ENCODE measurements at places on chromosomes 4 and X.
A peak's percentile ranks its signal among the peaks of the same experiment; 100 is the strongest.

GRCh38 chr4:30716681-30717207, 3.4 kb upstream of the PCDH7 start:
- no peak for DNase-seq

DNA sequence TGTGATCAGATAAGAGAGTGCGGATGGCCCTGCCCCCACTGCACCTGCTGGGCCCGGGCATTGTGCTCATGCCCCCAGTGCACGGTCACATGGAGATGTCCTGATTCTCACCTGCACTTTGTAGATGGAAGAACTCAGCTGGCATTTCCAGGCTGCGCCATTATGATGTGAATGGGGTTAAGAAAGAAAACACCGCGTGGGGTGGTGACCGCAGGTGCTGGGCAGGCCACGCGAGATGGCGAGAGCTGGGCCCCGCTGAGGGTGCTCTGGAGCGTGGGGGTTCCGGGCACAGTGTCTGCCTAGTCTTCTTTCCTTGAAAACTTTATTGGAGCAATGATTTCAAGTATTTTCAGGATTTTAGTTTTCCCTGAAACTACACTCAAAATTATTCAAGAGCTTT, 17.8 kb upstream of the HGFAC start:
- DNase-seq = no peak

GRCh38 chr4:174255786-174256185, 27.7 kb downstream of the FBXO8 start:
- no peak for DNase-seq

GRCh38 chr4:163598489-163598888, 104.0 kb downstream of the TMA16 start:
- DNase-seq = no peak

- no peak for DNase-seq
These were observed 1.4 kb downstream of the RWDD4 start for GRCh38 chr4:183657564-183657963.

DNA sequence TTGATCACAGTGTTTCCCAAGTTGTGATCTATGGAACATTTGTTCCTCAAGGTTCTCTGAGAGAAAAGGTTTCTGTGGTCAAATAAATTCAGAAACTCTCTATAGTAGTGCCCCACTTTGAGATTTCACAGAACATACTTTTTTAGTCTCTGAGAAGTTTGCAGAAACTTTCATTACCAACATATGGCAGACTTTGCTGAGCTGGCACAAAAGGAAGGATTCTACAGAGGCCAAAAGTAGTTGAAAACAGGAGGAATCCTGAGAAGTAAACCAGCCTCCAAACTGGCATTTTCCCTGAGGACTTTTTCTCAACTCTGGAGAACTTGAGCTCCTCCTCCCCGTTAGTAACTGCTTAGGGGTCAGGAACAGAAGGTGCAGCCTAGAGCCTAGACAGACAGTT, 117.8 kb upstream of the ESX1 start:
- no peak for DNase-seq

GRCh38 chrX:21408788-21409187, 34.6 kb downstream of the CNKSR2 start:
- no peak for DNase-seq

DNA sequence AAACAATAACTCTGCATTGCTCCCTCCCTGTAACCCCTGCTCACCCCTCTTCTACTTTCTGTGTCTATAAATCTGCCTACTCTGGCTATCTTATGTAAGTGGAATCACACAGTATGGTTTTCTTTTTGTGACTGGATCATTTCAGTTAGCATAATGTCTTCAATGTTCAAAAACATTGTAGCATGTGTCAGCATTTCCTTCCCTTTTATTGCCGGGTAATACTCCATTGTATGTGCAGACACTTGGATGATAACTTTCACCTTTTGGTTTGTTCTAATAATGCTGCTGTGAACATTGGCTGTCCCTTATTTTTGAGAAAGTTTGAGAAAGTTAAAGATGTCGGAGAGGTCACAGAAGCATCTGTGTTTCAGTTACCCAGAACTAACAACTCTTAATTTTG, 60.6 kb upstream of the TLR2 start:
- DNase-seq = no peak

- no peak for DNase-seq
These were observed 96.4 kb upstream of the C1GALT1C1 start for GRCh38 chrX:120726294-120726693.

- DNase-seq = no peak
These were observed 499.8 kb downstream of the MID1IP1 start for GRCh38 chrX:39301036-39301435.

- DNase-seq = no peak
These were observed 56.2 kb downstream of the CD99L2 start for GRCh38 chrX:150842198-150842685.

GRCh38 chr4:38509551-38509950, 154.4 kb upstream of the KLF3 start:
- DNase-seq = no peak

GRCh38 chrX:13008189-13008533, 33.3 kb downstream of the TMSB4X start:
- no peak for DNase-seq

DNA sequence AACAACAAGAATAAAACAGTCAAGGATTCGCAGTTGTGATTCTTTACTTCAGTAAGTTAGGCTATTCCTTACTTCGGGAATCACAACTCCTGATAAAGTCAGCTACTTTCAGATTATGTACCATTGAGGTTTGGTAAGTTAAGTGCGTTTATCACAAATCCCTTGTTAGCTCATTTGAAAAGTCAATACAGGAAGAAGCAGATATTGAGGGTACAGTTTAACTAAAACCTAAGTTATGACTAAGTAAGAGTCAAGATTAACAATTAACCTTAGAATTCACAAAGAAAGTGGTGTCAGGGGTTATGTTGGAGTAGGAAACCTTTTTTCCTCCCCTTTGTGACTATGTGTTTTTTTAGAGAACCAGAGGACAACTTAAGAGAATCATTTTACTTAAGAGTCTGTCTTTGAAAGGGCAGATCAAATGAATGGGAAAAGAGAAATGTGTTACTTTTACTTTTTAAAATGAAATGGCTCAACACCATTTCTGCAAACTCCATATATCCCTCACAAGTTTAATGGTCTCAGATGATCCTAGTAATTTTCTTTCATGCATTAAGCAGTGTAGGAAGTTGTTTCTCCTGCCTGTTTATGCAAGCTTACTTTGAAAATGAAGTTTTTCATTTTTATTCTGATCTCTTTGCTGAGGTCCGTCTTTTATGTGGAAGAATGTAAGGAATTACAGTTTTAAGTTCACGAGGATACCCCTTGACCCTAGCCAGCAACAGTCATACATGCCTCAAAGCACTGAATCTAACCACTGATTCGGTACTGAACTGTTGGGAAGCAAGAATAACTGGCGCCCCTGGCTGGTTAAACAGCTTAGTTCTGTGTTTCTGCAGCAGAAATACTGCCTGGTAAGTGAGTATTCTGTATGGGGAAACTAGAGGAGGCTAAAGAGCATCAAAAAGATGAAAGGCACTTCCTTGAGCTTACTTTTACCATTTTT, 211.7 kb downstream of the SLC4A4 start:
- DNase-seq = no peak

DNA sequence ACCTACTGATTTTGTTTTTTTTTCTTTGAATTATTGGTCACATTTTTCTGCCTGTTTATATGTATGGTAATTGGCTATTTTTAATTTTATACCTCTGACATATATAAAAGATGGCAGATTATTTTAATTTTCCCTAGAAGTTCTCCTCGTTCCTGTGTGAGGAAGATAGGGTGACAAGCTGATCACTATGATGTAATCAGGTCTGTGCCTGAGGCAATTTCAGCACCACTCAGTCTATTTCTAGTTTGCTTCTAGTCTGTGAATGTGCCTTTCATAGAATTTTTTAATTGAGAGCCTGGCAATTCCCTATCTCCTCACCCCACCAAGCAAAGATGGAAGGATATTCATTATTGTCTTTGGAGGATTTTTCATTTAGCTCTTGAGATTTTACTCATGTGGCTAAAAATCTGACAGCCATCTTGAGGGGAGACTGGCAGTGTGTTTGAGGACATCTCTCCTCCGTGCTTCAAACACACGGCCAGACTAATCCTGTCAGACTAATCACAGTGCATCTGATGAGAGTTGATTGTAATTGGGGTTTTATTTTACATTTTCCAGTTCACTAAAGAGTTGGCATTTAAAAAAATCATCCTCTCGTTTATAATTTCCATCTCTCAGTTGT, 500.3 kb downstream of the TRIML1 start:
- no peak for DNase-seq

GRCh38 chrX:11881485-11882170, 123.6 kb downstream of the MSL3 start:
- no peak for DNase-seq

GRCh38 chrX:13144927-13145655, 100.7 kb upstream of the FAM9C start:
- DNase-seq = no peak

DNA sequence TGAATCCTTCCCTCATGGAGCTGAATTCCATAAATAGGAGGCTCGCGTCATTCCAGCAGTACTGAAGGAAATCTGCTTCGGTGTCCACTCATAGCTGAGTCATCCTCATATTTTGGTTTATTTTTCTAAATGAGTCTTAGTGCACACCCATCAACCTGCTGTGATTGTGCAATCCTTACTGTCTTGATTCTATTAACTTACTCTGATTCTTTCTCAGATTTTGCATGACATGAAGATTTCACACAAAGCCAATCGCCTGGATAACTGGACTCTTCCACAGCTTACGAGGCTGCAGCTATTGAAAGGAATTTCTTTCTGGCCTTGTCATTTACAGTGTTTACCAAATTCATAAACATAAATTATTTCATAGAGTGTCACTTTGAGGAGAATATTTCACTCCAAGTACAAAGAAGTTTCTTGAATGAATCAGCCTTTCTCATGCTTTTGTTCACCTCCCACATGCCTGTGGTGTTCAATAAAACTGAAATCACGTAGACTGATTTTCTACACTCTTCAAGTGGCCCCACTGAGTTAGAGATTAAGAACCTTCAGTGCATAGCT, 207.6 kb upstream of the SLITRK2 start:
- DNase-seq = no peak

GRCh38 chrX:97685753-97686152, 802.0 kb downstream of the RPA4 start:
- DNase-seq = no peak

DNA sequence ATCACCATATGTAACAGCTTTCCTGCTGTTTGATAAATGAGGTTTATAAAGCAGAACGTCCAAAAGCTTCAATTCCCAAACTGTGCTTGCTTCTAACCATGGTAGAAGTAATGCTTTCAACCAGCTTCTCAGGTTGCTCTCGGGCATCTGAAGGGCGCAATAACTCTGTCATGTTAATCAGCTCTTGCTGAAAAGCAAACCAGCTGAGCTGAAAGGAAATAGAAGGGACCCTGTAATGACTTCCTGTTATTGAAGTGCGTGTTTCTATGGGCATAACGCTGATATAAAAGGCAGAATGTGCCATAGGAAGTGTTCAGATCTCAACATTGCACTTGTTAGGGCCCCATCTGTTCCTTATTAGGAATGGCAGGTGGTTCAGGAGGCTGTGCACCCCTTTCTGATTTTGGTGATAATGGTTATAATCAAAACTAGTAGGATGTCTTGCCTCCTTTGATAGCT, 21.2 kb downstream of the HERC3 start:
- DNase-seq = no peak

DNA sequence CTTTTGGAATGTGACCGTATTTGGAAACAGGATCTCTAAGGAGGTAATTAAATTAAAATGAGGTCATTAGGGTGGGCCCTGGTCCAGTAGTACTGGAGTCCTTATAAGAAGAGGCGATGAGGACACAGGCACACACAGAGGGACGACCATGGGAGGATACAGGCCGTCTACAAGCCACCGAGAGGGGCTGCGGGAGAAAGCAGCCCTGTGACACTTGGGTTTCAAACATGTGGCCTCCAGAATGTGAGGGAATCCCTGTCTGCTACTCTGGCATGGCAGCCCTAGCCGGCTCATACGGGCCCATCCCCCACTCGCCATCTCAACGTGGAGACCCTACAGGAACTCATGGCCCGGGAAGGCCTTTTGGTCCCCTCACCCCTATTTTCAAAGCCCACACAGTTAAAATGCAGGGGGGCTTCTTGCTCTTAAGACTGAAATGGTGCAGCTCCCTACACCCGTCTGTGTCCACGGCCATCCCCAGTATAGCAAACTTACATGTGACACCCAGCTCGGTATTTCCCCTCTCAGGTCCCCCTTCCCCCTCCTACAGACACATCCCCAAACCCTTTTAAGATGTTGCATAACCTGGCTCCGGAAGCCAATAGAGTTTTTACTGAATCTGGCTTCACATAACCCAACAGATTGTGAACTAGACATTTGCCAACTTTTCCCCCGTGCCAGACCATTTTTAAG, 124.1 kb upstream of the TBL1X start:
- DNase-seq = peak; percentile 48

Data from ovary (tissue), 10 donors.